NCI-H1048 (cell line): ENCODE measurements at places on chromosomes 1 and 21.

DNA sequence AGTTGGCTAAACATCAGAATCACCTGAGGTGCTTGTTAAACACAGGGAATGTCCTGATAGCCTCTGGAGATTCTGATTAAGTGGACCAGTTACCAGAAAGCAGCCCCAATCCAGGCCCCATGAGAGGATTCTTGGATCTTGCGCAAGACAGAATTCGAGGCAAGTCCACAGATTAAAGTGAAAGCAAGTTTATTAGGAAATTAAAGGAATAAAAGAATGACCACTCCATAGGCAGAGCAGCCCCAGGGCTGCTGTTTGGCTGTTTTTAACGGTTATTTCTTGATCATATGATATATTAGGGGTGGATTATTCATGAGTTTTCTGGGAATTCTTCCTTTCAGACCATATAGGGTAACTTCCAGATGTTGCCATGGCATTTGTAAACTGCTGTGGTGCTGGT, 176.2 kb downstream of the ROR1 start:
- DNase-seq: no peak

DNA sequence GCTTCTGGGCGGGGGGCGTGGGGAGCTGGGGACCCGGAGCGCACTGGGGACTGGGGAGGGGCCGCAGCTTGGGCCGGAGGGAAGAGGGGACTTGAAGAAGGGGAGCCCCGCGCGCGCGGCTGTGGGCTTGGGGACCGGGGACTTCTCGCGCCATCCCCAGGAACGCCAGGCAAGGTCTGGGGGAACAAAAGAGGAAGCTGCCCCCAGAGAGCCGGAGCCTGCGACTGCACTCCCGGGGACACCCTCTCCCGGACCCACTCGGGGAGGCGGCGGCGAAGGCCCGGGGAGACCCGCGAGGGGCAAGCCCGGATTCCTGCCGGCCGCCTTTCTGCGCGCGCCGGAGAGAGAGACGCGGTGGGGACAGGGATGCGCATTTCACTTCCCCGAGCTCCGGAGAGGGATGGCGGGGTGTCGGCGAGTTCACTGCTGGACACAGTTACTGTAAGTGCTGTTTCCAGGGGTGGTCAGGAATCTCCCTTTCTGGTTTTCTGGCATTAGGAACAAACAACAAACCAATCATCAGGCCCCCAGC, 732 bp downstream of the ABCG1 start:
- no peak for DNase-seq

DNA sequence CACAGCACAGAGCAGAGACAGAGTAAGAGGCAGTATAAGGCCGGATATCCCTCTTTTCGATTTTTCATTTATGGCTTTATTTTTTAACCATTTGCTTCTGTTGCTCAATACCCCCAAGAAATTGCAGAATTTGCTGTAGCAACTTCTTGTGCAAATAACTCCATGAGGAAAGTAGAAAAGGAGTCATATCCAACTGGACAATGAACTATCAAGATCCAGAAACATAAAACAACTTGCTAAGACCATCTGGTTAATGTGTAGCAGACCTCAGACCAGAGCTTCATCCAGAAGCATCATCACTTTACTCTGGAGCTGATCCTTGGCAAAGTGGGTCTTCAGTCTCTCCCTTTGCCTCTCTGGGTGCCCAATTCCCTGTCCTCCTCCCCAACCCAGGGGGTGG, 45.9 kb downstream of the ZNF697 start:
- no peak for DNase-seq

GRCh38 chr1:206526064-206526911, 19.0 kb downstream of the RASSF5 start:
- DNase-seq: no peak

DNA sequence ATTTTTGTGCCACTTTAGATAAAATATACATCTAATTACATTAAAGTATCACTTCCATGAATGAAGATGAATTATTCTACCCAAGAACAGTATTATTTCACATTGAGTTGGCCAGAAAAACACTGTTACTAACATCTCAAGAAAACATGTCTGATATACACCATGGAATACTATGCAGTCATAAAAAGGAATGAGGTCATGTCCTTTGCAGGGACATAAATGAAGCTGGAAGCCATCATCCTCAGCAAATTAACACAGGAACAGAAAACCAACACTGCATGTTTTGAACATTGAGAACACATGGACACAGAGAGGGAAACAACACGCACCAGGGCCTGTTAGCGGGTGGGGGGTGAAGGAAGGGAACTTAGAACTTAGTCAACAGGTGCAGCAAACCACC, 69.0 kb downstream of the TESK2 start:
- DNase-seq: no peak

GRCh38 chr1:90400131-90400530, 317.0 kb downstream of the BARHL2 start:
- no peak for DNase-seq

- no peak for DNase-seq
Measured at GRCh38 chr1:202725526-202725925, 15.3 kb upstream of the SYT2 start.
